ENCODE measurements at places on chromosomes 5 and 9.

- DNase-seq: peak; percentile 53
Observed at GRCh38 chr5:66814146-66814991, 218.2 kb downstream of the MAST4 start.

DNA sequence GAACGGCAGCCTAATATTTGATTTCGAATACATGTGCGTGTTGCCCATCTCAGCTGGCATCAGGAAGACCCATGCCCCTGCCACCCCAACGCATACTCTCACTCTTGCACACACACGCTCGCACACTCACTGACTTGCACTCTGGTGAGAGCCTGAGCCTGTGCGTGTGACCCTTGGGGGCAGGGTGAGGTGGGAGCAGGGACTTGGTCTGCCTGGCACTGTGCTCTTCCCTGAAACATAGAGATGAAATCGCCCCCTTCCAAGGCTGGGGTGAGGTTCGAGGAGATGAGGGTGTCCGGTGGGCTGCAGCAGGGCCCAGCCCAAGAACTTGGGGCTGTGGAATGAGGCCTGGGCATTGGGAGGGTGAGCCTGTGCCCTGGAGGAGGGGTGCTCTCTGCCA lies 1.2 kb downstream of the LCN9 start:
- no peak for DNase-seq

DNA sequence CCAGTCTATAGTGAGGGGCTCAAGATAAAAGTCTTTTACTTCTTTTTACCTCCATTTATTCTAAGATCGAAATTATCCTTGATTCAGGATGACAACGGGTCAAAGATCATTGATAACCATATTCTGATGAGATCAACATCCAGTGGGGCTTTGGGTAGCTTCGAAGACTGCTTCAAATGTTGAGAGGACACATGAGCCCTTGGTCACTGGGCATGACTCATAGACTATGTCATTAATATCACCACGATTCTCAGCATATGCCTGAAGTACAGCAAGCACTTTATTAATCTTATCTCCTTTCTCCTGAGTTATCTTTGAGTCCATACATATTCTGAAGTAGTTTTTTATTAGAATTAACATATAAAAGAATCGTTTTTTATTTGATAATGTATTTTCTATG lies 117.1 kb upstream of the DAB2 start:
- no peak for DNase-seq

GRCh38 chr9:20835377-20836286 lies 151.6 kb downstream of the FOCAD start:
- no peak for DNase-seq

DNA sequence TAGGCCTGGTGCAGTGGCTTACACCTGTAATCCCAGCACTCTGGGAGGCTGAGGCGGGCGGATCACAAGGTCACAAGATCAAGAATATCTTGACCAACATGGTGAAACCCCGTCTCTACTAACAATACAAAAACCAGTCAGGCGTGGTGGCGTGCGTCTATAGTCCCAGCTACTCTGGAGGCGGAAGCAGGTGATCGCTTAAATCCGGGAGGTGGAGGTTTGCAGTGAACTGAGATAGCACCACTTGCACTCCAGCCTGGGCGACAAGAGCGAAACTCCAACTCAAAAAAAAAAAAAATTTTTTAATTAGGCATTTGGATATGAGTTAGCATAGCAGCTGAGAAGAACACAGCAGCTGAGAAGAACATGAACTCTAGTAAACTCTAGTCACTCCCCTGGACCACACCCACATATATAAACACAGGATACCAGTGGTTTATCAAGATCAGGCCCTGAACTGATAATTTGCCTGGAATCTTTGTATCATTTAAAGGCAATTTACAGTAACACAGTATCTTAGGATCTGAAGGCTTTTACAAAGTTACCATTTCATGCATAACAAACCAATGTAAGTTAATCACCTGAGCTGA lies 4.6 kb upstream of the UGCG start:
- no peak for DNase-seq

- no peak for DNase-seq
Observed at GRCh38 chr9:11064909-11065308, 452.1 kb upstream of the PTPRD start.

DNA sequence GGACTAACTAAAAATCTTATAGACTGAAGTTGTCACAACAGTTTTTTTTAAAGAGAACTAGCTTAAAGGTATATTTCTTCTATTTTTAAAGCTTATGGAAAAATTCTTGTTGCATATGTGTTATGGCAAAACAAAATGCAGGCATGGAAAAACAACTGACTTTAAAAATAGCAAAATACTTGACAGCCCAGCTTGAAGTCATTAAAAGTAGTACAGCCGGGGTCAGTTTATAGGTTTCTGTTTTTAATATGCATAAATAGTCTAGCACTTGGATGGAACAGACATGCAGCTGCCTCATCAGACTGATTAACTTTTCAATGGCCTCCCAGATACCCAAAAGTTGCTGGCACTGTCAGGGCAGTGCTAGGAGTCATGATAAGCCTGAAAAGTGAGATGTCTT lies 22.3 kb upstream of the ARL15 start:
- DNase-seq: no peak

DNA sequence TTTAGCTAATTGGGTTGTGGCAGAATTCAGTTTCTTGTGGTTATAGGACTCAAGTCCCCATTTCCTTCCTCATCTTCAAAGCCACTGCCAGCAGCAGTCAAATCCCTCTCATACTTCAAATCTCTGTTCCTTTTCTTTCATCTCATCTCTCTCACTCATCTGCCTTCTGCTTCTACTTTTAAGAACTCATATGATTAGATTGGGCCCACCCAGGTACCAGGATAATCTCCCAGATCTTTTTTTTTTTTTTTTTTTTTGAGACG lies 8.0 kb upstream of the REEP5 start:
- no peak for DNase-seq

DNA sequence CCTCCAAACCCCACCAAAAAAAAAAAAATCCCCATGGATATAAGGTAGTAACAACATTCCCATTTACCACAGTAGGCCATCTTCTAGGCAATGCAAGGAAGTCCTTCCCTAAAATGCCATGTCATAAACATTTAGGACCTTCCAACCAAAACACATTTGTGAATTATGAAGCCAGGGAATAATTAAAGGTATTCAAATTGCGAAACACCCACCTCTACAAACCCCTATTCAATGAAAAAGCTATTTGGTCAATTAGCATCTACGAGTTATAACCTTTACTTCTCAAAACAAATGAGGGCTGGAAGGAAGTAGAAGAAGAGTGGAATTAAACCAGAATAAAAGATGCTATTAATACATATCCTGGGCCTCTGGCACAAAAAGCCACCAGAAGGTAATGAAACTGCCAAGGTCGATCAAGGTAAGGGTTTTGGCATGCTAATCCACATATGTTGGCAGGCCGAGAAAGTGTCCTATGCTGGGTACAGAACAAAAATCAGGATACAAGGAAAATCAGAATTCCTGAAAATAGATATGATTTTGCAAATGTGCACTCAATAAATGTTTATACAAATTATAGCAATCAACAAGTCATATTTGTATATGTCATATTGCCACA lies 47.7 kb downstream of the MTMR12 start:
- no peak for DNase-seq

DNA sequence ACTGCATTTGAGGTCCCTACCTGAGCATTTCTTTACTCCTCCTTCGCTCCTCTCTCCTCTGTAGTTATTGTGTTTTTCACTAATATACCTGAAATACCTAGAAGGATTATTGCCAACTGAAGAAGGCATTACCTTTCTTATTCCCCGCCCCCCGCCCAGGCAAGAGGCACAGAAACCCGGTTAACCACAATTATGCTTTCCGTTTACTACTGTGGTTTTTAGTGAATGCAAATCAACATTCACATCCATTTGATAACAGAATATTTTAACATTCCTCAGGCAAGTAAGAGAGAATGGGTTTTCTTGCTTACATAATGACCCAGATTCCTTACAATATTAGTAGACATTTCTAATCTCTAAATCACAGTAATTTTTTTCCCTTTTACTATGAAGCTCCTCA lies 136.9 kb downstream of the PCSK5 start:
- no peak for DNase-seq

GRCh38 chr5:95281226-95281625 lies 3.7 kb downstream of the MCTP1 start:
- DNase-seq: no peak

GRCh38 chr9:99019510-99020331 lies 76.0 kb downstream of the COL15A1 start:
- DNase-seq: no peak

- DNase-seq: no peak
Observed at GRCh38 chr9:97602430-97602829, 30.7 kb downstream of the TSTD2 start.

- no peak for DNase-seq
Observed at GRCh38 chr9:110198357-110198756, 9.6 kb downstream of the C9orf152 start.

DNA sequence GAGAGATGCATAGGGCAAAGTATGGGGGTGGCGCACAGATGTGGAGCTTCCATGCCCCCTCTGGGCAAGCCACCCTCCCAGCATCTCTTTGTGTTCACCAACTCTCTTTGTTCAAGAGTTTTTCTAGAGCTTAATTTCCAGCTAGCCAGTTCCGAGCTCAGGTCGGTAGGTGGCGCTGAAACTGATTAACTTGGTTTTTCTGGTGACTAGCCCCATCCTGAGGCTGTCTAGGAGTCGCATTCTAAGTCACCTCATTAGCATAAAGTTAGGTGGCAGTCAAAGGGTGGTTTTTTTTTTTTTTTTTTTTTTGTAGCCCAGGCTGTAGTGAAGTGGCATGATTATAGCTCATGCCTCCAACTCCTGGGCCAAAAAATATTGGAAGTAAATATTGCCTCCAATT lies 476.4 kb downstream of the KDM4C start:
- peak; percentile 63 for DNase-seq

GRCh38 chr5:76074487-76075065 lies 8.6 kb upstream of the SV2C start:
- DNase-seq: peak; percentile 19

GRCh38 chr5:108459769-108460168 lies 77.9 kb upstream of the FBXL17 start:
- no peak for DNase-seq

GRCh38 chr9:97788763-97789663 lies 64.0 kb upstream of the FOXE1 start:
- DNase-seq: no peak

GRCh38 chr5:89421035-89421434 lies 538.1 kb upstream of the MEF2C start:
- no peak for DNase-seq

- DNase-seq: no peak
Observed at GRCh38 chr5:129271308-129271707, 176.8 kb downstream of the ISOC1 start.

GRCh38 chr9:128818839-128819715 lies 777 bp downstream of the ENDOG start:
- DNase-seq: peak; percentile 66

DNA sequence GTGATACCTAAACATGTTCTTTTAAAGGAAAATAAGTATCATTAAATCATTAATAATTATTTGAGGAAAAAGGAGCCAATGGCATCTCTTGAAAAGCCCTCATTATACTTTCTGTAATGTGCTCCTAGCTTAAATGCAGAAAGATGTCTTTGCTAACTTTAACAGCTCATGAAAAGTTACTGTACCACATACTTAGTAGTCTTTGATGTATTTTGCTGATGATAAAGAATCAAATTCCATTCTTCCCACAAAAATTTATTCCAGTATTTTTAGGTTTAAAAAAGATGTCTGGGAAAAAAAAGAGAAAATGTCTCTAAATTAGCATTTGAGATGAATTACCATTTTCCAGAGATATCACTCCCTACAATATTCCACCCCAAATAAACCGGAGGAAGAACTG lies 112.5 kb downstream of the PPP2R2B start:
- DNase-seq: no peak

DNA sequence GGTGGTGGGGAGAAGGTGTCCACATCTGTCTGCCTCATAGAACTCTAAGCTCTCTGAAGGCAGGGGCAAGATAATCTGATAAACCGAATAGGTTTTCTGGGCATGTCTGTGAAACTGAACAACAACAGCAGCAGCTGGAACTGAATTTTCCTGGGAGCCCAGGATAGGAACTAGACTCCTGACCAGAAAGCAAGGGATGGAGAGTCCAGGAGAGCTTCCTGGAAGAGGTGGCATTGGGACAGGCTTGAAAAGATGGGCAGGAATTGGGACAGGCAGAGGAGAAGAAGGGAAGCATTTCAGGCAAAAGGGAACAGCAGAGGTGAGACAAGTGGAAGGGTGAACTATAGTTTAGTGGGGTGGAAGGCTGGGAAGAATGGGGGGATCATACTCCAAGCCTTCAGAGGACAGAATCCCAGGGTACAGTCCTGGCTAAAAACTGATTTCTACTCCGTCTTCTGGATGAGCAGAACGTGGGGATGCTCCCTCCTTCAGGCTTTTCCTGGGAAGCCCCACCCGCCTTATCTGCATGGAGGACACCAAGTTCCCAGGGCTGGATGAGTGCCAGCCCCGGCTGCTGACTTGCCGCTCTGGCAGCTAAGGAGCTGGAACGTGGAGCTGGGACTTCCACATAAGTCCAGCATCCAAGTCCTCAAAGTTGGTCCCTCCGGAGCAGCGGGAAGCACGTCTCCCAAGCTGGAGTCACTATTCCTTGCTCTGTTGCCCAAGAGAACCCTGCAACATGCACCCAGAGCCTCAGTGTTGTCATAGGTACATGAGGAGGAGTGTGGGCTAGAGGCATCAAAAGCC lies 13.9 kb upstream of the KIF12 start:
- no peak for DNase-seq

- DNase-seq: no peak
Observed at GRCh38 chr5:178624631-178625546, 2.0 kb downstream of the CLK4 start.

- no peak for DNase-seq
Observed at GRCh38 chr5:78768781-78769380, 120.3 kb upstream of the LHFPL2 start.

DNA sequence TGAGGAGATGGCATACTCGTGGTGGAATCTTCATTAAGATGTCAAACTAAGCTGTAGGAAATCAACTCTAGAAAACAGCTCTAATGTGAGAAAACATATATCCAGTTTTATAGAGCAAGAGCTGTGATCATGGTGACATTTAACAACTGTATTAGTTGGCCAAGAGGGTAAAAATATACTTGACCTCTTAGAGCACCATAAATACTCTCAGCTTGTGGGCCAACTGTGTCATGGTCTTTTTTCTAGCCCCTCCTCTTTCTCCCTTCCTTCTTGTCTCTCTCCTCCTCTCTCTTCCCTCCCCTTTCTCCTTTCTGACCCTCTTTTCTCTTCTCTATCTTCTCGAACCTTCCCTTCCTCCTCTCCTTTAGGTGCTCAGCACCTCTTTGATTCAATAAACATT lies 54.7 kb downstream of the TMC1 start:
- DNase-seq: no peak
